ENCODE measurements at places on chromosomes 12 and 14.
A peak's percentile ranks its signal among the peaks of the same experiment; 100 is the strongest.

GRCh38 chr14:51627313-51627712 lies 24.4 kb upstream of the FRMD6 start:
- DNase-seq: no peak

- DNase-seq: no peak
Measured at GRCh38 chr12:74891083-74891668, 318.5 kb downstream of the KCNC2 start.

DNA sequence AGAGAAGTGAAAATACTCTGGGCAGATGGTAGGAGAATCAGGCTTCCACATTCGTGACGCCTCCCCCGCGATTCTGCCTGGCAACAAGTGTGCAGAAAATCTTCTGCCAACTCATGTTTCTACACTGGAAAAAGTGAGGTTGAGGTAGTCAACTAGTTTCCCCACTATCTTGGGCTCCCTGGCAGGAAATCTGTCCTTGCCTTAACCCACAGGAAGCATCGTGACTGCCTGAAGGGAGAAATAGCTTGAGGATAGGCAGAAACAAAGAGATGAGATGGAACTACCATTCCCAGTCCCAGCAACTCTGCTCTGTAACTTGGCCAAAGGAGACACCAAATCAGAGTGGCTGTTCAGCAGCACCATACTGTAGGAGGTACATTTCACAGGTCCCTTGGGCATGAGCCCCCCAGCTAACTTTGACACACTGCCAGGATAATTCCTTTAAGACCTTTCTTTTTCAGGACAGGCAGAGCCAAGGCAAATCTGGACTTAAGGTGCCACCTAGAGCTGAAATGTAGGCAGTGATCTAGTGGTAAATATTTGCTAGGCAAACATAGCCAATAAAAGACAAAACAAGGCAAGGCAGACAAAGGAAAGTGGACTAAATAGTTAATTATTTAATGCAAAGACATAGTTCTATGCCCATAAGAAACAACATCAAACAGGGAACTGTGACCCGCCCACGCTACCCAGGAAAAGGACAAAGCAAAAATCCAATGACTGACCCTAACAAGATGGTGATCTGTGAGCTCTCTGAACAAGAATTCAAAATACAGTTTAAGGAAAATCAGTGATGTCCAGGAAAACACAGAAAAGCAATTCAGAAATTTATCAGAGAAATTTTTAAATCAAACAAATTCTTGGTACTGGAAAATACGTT lies 205.1 kb downstream of the PTPRO start:
- no peak for DNase-seq

DNA sequence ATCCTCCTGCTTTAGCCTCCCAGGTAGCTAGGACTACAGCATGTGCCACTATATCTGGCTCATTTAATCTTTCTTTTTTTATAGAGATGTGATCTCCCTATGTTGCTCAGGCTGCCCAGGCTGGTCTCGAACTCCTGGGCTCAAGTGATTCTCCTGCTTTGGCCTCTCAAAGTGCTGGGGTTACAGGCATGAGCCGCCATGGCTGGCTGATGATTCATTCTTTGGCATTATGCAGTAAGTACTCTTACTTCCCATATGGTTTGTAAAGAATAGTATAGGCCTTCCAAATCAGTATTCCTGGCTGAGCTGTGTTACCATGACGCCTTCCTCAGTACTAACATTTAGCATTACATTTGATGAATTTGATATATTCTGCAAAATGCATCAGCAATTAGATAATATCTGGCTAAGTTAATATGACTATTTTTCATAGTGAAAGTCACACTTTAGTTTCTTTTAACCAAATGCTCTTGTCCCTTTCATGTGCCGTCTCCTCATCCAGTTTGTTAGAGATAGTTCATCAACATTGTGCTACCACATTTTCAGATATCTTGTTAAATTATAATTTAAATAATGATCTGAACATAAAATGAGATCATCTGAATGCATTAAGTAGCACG lies 3.2 kb upstream of the MIA2 start:
- no peak for DNase-seq

GRCh38 chr12:14417715-14418114 lies 52.2 kb downstream of the ATF7IP start:
- DNase-seq: peak; percentile 89

- DNase-seq: no peak
Measured at GRCh38 chr12:126268222-126268621, 1203.0 kb downstream of the AACS start.

- DNase-seq: no peak
Measured at GRCh38 chr12:4628406-4628805, 20.4 kb downstream of the AKAP3 start.

DNA sequence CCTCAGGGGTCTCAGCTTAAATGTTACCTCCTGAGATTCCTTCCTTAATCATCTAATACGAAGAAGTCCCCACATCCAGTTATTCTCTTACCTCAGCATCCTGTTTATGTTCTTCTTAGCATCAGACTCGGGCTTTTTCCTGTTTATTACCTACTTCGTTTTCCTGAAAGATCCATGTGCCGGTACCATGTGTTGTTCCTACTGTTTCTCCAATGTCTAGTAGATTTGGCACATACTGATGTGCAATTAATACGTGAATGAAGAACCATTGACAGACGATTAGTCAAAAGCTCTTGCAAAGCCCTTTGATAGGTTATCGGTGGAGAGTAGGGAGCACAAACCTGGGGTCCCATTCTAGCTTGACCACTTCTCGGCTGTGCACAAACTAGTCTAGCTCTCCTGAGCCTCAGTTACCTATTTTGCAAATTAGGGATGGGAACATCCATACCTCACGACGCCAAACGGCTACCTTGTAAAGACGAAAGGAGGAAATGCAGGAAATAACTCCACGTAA lies 735 bp upstream of the MAPKAPK5 start:
- DNase-seq: no peak

DNA sequence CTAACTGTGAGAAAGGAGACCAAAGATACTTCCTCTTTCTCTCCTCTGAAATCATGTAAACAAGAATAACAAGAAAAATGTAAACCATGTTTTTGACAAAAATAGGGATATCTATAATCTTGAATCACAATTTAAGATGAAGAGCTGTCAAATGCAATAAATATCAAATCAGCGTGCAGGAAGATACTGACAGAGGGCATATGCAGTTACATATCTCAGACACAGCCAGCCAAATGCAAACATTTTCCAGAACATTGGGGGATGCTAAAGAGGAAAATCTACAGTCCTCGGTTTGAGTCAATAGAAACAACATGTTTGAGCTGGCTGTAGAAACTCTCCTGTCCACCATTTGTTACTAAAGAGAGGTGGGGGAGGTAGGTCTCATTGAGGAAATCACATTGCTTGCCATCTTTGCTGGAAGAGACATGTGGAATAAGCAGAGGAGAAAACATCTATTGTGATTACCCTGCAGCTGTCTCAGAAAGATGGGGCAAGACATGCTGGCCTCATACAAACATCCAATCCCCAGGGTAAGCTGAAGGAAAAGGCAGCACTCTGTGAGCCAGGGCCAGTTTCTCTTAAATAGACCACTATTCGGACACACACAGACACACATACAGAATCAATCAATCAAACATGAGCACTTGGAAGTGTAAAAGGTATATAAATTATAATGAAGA lies 43.5 kb downstream of the CNTN1 start:
- DNase-seq: no peak

GRCh38 chr14:77000340-77001270 lies 27.9 kb downstream of the IRF2BPL start:
- no peak for DNase-seq

GRCh38 chr12:34402899-34403705 lies 380.8 kb downstream of the ALG10 start:
- peak; percentile 11 for DNase-seq

GRCh38 chr12:78712834-78713481 lies 151.6 kb upstream of the SYT1 start:
- DNase-seq: no peak

GRCh38 chr14:72663076-72663487 lies 230.8 kb downstream of the DPF3 start:
- no peak for DNase-seq

- peak; percentile 95 for DNase-seq
Measured at GRCh38 chr14:50231475-50232275, at the start of gene SOS2. SOS2 (minus strand) TSS chr14:50231578; CDS start chr14:50231283, 295 bp downstream.

- no peak for DNase-seq
Measured at GRCh38 chr12:128055567-128055966, 211.4 kb upstream of the TMEM132C start.

- peak; percentile 92 for DNase-seq
Measured at GRCh38 chr12:121209624-121210572, at the start of gene P2RX4. P2RX4 (plus strand) TSS chr12:121210129; CDS start chr12:121210165, 36 bp downstream.

DNA sequence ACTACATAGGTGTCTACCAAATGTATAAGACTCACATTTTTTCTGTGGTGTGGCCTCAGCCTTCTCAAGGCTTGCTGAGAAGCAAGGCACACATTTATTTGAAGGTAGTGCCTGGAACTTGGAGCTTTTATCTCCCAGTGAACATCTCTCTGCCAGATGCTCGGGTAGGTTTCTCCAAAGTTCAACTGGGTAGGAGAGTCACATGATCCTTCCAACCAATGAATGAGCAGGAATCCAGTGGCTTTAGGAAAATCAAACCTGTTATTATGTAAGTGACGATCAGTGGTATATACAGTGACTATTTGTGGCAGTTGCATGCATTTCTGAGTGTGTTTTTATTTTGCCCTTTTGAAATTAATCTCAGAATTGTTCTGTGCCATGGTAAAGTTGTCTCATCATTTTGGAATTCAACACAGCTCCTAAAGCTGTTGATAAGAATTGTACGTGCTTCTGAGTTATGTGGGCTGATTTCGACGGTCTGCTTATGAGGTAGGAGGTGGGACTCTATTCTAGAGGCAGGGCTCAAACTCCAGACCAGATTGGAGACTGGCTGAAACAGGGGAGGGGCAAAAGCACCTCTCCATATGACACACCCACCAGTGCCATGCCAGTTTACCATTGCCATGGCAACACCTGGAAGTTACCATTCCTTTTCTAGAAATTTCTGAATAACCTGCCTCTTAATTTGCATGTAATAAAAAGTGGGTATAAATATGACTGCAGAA lies 57.6 kb downstream of the EID3 start:
- DNase-seq: no peak

GRCh38 chr12:92192360-92192759 lies 46.7 kb upstream of the BTG1 start:
- no peak for DNase-seq

DNA sequence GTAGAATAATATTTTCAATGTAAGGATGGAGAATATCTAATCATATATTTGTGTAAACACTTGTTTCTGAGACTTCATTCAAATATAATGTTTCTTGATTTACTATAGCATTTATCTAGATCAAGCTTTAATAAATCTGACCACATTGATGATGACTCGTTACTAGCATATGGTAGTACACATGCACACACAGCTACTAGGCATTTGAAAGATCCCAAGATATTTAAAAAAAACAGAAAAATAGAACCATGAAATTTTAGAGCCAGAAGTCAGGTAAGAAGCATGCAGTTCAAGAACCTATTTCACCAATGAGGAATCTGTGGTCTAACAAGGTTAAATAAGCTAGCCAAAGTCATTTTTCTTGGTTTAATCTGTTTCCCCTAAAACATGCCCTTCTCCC lies 32.0 kb downstream of the DCP1B start:
- no peak for DNase-seq

DNA sequence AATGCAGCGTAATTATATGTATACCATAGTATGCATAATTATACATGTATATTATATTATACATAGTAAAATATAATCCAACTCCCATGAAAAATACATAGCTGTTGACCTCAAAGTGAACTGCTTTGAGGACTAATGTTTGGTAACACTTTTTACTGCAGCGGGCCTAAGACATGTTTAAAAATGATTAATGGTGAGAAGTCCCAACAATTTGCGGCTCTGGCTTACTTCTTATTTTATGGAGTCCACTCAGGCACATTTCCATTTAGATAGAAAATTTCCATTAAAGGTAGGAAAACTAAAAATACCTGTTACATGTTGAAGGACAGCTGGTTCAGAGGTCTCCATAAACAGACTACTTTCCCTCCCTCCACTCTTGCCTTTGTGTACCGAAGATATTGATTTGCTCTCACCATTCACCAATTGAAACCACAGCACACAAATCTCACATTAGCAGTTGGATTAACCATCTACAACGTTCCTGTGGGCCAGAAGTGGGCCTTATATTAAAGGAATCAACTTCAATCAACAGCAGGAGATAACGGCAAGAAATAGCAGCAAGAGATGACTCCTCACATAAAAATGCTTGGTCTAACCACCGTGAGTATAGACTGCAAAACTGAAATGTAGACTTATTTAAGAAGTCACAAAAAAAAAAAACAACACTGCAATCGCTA lies 14.1 kb upstream of the NT5DC3 start:
- DNase-seq: no peak

DNA sequence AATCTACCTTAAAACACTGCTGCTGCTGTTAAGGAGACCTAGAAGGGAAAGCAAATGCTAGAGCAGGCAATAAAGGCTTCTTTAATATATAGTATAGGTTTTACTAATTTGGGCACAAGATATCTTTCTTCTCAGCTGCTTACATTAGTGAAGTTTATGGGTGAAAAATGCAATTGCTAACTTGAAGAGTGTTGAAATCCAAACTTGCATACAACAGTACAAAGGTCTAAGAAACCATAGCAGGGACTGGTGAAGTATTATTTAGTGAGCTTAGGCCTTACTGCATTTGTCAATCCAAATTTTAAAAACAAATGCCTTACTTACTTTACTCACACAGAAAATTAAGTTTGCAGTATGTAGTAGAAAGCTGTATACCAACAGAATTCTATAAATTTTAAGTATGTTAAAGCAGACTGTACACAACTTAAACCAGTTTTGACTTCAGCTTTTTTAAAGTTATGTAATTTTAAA lies 1.4 kb upstream of the AP4S1 start:
- no peak for DNase-seq

DNA sequence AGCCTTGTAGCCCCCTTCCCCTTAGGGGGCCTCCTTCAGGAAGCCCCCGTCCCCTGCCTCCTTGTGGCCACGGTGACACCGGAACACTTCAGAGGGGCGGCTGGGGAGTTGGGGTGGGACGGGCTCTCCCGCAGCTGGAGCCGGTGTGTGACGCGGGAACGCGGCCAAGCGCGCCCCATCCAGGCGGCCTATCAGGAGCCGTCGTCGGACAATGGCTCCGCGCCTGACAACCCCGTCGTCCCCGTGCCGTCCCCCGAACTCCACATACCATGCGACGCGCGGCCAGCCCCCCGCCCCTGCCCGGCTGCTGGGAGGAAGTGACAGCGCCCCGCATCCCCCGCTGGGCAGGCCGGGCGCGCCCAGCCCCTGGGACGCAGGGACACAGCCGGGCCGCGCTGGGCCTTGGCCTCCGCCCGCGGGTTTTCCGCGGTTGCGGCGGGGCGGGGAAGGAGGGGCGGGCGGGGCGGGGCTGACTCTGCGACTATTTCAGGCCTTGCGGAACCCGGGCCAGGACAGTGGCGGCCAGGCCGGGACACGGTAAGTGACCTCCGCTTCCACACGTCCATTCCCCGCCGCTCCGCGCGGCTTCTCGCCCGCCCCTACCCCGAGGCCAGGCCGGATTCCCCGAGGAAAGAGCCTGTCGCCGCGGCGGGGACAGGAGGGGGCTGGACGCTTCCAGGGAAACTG lies at the start of gene TNFAIP2:
TNFAIP2 (plus strand) TSS at position 515 of the 687 bp plus-strand sequence. CDS start 2,997 bp downstream, outside the sequence.
- peak; percentile 77 for DNase-seq

- DNase-seq: no peak
Measured at GRCh38 chr14:51884086-51884927, 23.9 kb downstream of the GNG2 start.
